ENCODE measurements at places on chromosomes 11 and 22.

DNA sequence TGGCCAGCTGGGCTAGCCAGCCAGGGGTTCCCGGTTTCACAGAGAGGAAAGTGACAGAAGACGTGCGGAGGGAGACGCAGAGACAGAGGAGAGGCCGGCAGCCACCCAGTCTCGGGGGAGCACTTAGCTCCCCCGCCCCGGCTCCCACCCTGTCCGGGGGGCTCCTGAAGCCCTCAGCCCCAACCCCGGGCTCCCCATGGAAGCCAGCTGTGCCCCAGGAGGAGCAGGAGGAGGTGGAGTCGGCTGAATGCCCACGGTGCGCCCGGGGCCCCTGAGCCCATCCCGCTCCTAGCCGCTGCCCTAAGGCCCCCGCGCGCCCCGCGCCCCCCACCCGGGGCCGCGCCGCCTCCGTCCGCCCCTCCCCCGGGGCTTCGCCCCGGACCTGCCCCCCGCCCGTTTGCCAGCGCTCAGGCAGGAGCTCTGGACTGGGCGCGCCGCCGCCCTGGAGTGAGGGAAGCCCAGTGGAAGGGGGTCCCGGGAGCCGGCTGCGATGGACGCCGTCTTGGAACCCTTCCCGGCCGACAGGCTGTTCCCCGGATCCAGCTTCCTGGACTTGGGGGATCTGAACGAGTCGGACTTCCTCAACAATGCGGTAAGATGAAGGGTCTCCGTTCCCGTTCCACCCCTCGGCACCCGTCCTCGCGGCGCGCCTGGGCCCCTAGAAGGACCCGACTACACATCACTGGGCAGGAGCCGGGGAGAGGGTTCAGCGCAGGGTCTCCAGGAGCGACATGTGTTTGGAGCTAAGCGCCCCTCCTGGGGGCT, at the start of gene CREB3L1:
Gene CREB3L1 (plus strand): TSS at position 41 of the 765 bp plus-strand sequence. CDS start 450 bp downstream, at position 491.
- DNase-seq: no peak

GRCh38 chr11:8828046-8828445, 82.9 kb upstream of the AKIP1 start:
- no peak for DNase-seq

DNA sequence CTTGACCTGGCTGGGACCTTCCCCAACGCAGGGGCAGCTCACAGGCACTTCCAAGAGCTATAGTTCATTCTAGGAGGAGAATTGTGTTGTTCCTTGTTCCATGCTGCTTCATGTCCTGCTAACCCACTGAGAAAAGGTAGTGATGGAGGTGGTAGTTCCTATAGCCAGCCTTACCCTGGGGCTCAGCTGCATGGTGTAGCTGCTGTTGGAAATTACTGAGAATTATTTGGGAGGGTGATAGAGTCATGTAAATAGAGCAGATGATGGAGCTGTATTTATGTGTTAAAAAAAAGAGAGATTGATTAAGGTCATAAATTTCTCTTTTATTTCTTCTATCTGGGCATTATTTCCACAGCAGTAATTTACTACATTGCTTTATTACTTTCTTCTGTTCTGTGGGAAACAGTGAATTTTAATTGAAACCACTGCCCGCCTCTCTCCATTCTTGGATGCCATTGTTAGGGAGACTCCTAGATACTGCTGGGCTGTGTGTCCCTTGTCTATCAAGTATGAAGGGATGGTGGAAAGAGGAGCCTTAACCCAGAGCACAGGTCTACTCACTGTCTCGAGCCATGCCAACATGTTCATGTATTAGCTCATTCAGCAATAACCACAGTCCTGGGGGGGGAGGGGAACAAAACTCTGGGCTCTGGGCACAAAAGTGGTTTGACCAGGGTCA, 309.2 kb downstream of the FAT3 start:
- DNase-seq: no peak

GRCh38 chr11:13850231-13851005, 112.1 kb upstream of the SPON1 start:
- no peak for DNase-seq

DNA sequence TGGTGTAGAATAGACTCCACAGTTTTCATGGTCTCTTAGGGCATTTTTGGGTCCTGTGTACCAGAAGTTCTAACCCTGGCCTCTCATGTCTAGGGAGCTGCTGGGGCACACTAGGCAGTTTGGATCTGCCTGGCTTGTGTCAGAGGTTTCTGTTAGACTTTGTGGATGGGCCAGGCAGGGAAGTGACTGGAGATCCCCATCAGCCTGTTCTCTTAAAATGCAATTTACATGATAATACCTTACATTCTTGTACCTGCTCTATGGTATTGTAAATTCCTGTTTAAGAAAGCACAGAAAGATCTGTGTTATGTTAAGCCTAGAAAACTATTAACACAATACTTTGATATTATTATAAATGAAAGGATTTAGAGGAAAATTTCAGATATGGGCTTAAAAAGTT, 104.0 kb downstream of the ARHGAP42 start:
- DNase-seq: no peak

- DNase-seq: peak; percentile 25
These were observed 17.5 kb downstream of the KCNJ5 start for GRCh38 chr11:128908391-128909246.

DNA sequence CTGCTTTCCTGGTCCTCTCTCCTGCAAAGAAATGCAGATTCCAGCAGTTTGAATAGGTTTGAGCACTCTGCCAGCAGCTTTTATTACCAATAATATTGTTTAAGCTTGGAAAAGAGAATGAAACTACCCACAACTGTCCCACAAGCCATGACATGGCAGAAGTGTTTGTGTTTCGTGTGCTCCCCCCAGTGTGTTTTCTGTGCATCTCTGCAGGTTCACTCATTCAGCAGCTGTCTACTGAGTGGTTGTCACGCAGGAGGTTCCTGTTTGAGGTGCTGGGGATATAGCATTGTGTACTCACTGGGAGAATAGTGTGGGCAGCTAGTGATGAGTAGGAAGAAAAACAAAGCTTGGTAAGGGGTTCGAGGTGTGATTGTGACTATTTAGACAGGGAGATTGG, 55.3 kb upstream of the SUSD2 start:
- DNase-seq: no peak

GRCh38 chr11:121032546-121032945, 8.6 kb downstream of the TBCEL start:
- no peak for DNase-seq

DNA sequence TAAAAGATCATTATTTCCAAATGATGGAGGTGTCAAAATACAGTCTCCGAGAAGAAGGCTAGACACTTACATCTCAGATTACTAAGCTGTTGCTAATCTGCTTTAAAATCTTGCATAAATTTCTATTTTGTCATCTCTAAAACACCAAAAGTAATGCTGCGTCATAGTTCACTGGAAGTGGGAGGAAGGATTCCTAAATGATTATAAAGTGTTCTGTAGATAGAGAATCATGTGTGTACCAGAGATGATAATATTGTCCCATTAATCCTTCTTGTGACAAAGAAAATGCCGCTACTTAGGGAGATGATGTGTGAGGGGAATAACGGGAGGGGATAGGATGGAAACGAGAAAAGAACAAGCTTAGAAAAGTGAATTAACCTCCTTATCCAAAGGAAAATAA, 268.6 kb downstream of the JRKL start:
- DNase-seq: no peak

DNA sequence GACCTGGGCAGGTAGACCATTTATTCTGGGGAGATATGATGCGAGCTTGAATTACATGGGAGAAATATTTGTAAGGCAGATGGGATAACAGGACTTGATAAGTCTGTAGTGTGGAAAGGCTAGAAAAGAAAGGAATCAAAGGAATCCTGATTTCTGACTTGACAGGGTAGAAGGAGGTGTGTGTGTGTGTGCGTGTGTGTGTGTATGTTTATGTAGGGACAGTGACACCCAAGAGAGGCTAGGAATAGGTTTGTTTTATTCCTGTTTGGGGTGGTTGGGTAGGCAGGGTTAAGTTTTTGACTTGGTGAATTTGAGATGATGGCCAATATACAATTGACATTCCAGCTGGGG, 390 bp upstream of the HTATIP2 start:
- no peak for DNase-seq

- peak; percentile 60 for DNase-seq
These were observed 18.9 kb downstream of the LIMK2 start for GRCh38 chr22:31230871-31231621.

- DNase-seq: no peak
These were observed 266.7 kb upstream of the B3GAT1 start for GRCh38 chr11:134678744-134679143.
